CD4-positive, alpha-beta T cell treated with Interleukin-15 for 1 hour (primary cell): ENCODE measurements at places on chromosomes 1 and 21.

DNA sequence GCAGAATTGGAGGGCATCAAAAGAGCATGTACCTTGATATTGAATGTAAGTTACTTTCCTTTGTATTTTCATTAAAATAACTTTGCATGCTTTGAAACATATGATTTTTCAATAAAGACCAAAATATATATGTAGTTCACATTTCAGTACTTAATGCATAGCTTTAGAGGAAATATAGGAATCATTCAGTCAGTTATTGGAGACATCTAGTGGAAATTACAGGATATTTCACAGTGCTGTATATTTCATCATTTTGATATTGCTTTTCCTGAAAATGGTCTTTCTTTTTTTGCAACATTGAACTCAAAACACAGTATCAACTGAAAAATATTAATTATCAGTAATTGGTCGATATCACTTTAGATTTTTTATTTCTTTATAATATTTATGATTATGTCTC is 375.8 kb downstream of the NCAM2 start:
- DNase-seq = no peak

GRCh38 chr1:157157501-157158190 is 19.5 kb upstream of the ETV3 start:
- no peak for DNase-seq

DNA sequence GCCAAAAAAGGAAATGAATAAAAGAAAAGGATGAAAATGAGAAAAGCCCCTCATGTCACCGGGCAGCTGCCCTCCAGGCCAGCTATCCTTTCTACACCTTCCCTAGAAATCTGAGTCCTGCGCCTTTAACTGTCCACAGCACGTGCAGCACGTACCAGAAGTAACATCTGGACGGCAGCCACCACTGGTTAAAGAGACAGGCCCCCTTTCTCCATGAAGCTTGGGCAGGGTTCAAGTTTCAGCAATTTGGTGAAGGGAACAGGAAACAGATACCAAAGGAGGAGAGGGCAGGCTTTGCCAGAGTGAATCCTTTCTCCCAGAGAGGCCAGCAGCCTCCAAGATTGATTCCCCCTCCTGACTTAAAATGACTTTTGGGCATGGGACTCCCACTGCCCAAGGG is 3.6 kb upstream of the KIAA2013 start:
- no peak for DNase-seq

- no peak for DNase-seq
These were observed 149.9 kb downstream of the SYF2 start for GRCh38 chr1:25082216-25082899.

DNA sequence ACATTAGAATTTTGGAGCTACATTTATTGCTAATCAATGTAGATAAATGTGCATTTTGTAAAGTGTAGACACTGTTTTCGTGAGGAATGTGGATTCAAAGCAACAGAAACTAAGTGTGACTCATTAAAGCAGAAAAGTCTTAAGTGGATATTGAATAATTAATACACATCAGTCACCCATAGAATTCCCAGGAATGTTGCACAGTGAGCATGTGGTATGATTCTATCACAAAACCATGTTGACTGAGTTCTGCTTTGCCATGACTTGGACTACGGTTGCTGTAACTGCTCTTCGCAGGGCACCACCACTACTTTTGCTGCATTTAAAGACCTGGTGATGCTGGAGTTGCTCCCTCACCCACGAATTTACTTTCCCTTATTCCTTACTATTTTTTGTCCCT is 471.8 kb downstream of the KCNT2 start:
- DNase-seq = no peak

GRCh38 chr1:119959268-119960220 is 63.2 kb upstream of the ADAM30 start:
- no peak for DNase-seq
